H9 (cell line): ENCODE measurements at places on chromosomes 7 and 10. TPM values are rescaled to one million over a fixed set of nuclear protein-coding genes. Genes with fewer than 3 reads are reported as not detected.

DNA sequence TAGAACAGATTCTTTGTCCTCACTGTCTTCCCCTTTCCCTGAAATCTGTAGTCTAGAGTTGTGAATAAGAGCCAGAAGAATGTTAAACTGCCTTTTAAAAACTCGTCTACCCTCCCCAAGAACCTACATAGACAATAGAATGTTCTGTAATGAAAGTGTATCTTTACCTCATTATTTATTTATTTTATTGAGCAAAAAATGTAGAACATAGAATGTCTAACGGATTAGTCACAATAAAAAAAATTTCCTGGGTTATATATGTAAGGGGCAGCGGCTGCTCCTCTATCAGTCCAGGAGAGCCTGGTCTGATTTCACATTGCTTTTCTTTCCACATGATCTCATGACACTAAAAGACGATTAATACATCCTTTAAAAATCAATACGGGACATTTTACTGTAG lies 135.7 kb downstream of the SDK1 start:
- no peaks in the 10 kb centered on the region for H3K36me3 ChIP-seq
- H3K4me3 ChIP-seq: no peak overlapping the region
- DNase-seq: no peak
- no peaks in the 10 kb centered on the region for H3K4me1 ChIP-seq

GRCh38 chr10:46268076-46268881 lies 18.5 kb upstream of the ANTXRL start:
- no peaks in the 10 kb centered on the region for H3K4me1 ChIP-seq
- no peak overlapping the region for H3K4me3 ChIP-seq
- no peak for DNase-seq
- H3K36me3 ChIP-seq: no peaks in the 10 kb centered on the region
- H3K27ac ChIP-seq: no peak overlapping the region

Gene CRHR2
- 0.07 and 0.13 TPM in 2 replicates for total RNA-seq

Gene OR9A2
- total RNA-seq: not detected in 2 replicates

DNA sequence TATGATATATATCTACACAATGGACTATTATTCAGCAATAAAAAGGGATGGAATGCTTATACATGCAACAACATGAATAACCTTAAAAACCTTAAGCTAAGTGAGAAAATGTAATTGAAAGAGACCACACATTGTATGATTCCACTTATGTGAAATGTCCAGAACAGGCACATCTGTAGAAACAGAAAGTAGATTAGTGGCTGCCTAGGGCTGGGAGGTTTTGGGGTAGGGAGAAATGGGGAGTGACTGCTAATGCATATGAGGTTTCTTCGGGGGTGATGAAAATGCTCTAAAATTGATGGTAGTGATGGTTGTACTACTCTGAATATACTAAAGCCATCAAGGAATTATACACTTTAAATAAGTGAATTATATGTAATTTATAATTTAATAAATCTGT lies 14.7 kb downstream of the SLC16A9 start:
- H3K27me3 ChIP-seq: no peaks in the 10 kb centered on the region
- no peaks in the 10 kb centered on the region for H3K4me1 ChIP-seq
- peaks cover 9% of the 10 kb centered on the region; the same call in 2 of the 3 replicates for H3K36me3 ChIP-seq
- DNase-seq: no peak

Gene IFIT1
- 1.2 and 1.9 TPM in 2 replicates for total RNA-seq

GRCh38 chr10:53977267-53977666 lies 823.8 kb downstream of the PCDH15 start:
- peaks cover 4% of the 10 kb centered on the region for H3K36me3 ChIP-seq
- no peak overlapping the region for H3K4me3 ChIP-seq
- H3K4me1 ChIP-seq: no peaks in the 10 kb centered on the region
- no peak overlapping the region for H3K27ac ChIP-seq
- no peaks in the 10 kb centered on the region for H3K27me3 ChIP-seq

Gene PON1
- 0.15 and 0.90 TPM in 2 replicates for total RNA-seq

Gene SLC29A4
- 12.4 and 13.3 TPM in 2 replicates for total RNA-seq

DNA sequence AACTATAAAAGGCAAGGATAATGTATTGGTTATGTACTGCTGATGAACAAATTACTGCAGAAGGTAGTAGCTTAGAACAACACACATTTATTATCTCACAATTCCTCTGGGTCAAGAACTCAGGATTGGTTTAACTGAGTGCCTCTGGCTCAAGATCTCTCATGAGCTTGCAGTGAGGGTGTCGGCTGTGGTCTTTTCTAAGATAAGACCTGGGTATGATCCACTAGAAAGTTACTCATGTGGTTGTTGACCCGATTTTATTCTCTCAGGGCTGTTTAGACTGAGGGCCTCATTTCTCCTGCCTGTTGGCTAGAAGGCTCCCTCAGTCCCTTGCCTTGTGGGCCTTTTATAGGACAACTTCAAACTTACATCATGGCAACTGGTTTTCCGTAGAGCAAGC lies 86.7 kb downstream of the VWDE start:
- no peak for DNase-seq
- H3K36me3 ChIP-seq: peaks cover 4% of the 10 kb centered on the region; the same call in 1 of the 3 replicates
- no peaks in the 10 kb centered on the region for H3K4me1 ChIP-seq

Gene FKBP6
- not detected in 2 replicates for total RNA-seq

GRCh38 chr10:132429281-132430230 lies 32.6 kb downstream of the PWWP2B start:
- no peaks in the 10 kb centered on the region for H3K36me3 ChIP-seq
- no peak for DNase-seq
- H3K27ac ChIP-seq: no peak overlapping the region
- H3K4me3 ChIP-seq: no peak overlapping the region

- H3K36me3 ChIP-seq: no peaks in the 10 kb centered on the region
- H3K4me3 ChIP-seq: no peak overlapping the region
- no peak for DNase-seq
- no peaks in the 10 kb centered on the region for H3K27me3 ChIP-seq
- no peak overlapping the region for H3K27ac ChIP-seq
- H3K4me1 ChIP-seq: peaks cover under 1% of the 10 kb centered on the region; the same call in 1 of the 2 replicates
These were observed 77.5 kb upstream of the STEAP1B start for GRCh38 chr7:22577470-22578001.
